Central memory CD8-positive, alpha-beta T cell (primary cell): ENCODE measurements at places on chromosomes 6 and 20.

DNA sequence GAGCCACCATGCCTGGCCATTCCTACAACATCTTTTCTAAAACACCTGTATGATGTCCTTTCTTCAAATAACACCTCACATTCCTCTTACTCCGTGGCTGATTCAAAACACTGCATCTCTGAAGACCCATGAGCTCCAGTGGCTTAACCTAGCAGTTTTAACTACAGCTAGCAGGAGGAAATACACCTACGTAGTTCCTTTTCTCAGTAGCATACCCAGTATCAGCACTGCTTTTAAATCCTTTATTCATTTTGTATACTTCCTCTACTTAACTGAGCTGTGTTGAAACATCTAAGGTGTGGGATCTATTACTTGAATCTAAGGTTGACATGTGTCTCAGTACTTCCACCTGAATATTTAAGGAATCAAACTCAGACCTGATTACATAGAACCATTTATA lies 113.6 kb upstream of the CCDC28A start:
- H3K27me3 ChIP-seq: peaks cover 53% of the 10 kb centered on the region
- no peak for DNase-seq
- no peak overlapping the region for H3K27ac ChIP-seq
- no peaks in the 10 kb centered on the region for H3K36me3 ChIP-seq
- no peak overlapping the region for H3K4me3 ChIP-seq

DNA sequence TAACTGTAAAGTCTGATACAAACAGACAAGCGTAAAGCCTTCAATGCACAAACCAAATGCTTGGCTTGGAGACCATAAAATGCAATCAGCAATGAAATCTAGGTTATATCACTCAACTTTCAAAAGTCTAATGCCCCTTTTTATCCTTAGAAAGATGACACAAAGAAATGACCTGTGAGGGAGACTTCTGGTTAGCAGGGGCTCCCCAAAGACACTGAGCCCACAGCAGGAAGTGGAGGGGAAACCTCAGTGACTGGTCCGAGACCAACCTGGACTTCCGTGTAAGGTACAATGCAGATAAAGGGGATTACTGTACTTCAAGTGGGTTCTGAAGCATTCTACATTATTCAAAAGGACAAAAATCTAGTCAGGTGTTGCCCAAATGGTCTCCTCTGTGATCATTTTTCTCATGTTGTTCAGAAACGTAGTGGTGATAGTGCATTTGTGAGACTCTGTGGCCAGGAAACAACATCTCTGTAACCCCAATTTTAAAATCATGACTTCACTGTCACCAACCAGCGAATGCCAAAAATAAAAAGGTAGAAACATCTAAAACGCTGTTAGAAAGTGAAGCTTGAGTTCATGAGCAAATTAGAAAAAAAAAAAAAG lies 88.2 kb downstream of the HIVEP2 start:
- H3K4me1 ChIP-seq: peaks cover 87% of the 10 kb centered on the region
- peak overlapping the region; percentile 76 for H3K4me3 ChIP-seq
- H3K27ac ChIP-seq: peak overlapping the region; percentile 95
- no peaks in the 10 kb centered on the region for H3K27me3 ChIP-seq

DNA sequence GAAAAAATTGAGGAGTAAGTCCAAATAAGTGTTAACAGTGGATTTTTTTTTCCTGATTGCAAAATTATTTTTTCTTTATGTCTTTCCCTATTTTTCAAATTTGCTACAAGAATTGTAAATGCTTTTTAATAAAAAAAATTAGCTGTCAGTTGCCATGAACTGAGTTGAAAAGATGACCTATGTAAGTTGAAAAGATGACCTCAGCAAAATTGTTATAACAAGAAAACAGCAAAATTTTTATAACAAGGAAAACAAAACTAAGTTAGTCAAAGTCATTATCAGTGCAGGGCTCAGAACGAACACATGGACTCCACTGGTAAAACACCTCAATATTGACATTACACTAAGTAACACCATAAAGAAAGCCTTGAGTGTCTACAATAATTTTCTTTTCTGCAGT lies 207.0 kb upstream of the HDDC2 start:
- no peaks in the 10 kb centered on the region for H3K4me1 ChIP-seq
- H3K27me3 ChIP-seq: peaks cover 53% of the 10 kb centered on the region
- no peak for DNase-seq
- H3K27ac ChIP-seq: no peak overlapping the region

DNA sequence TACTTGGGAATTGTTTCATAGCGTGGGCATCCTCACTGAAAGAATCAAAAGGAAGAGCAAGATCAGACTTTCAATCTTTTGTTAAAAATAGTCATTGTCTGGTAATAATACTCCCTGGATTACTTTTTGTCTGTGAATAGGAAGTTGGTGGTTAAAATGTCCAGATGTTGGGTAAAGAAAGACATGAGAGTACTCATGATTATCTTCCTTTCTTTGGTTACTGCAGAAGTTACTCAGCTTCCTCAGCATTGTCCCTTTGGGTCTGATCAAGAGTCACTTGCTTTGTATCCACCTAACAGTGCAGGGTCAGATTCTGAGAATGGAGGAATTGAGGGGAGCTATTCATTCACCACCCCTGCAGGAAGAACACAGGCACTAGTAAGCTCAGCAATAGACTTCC lies 54.6 kb downstream of the RIN2 start:
- H3K27me3 ChIP-seq: peaks cover 19% of the 10 kb centered on the region
- H3K36me3 ChIP-seq: no peaks in the 10 kb centered on the region
- no peak overlapping the region for H3K27ac ChIP-seq
- no peaks in the 10 kb centered on the region for H3K4me1 ChIP-seq

- H3K4me3 ChIP-seq: no peak overlapping the region
- H3K27me3 ChIP-seq: peaks cover 57% of the 10 kb centered on the region
- no peaks in the 10 kb centered on the region for H3K4me1 ChIP-seq
- no peak overlapping the region for H3K27ac ChIP-seq
These were observed 42.1 kb downstream of the IYD start for GRCh38 chr6:150410906-150411305.

DNA sequence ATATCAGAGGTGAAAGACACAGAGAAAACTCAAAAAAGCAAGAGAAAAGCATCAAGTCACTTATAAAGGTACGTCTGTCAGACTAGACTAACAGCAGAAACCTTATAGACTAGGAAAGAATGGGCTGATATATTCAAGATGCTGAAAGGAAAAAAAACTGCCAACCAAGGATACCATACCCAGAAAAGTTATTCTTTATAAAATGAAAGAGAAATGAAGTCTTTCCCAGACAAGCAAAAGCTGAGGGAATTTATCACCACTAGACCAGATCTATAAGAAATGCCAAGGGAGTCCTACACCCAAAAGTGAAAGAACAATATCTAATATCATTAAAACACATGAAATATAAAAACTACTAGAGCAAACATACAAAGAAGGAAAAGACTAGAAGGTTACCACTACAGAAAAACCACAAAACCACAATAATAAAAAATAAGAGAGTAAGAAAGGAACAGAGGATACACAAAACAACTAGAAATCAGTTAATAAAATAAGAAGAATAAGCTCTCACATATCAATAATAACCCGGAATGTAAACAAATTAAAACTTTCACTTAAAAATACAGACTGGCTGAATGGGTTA lies 6.2 kb downstream of the MOXD1 start:
- peaks cover 54% of the 10 kb centered on the region for H3K27me3 ChIP-seq
- no peaks in the 10 kb centered on the region for H3K4me1 ChIP-seq
- peaks cover 3% of the 10 kb centered on the region for H3K36me3 ChIP-seq
- H3K27ac ChIP-seq: no peak overlapping the region
- no peak overlapping the region for H3K4me3 ChIP-seq

DNA sequence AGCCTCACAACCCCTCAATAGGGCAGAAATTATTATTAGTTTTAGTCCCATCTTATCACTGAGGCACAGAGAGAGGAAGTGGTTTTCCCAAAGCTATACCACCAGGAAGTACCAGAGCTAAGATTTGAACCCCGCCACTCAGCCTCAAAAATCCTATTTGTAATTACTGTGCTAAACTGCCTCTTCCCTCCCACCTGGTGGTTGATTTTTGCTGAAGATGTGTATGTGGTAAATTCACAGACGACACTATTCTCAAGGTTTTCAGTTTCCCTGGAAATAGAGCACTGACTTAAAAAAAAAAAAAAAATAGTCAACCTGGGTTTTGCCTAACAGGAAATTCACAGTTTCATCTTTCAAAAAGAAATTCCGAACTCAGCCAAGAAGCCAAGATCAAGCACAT lies 57.9 kb downstream of the TSHZ2 start:
- H3K4me3 ChIP-seq: no peak overlapping the region
- H3K27ac ChIP-seq: no peak overlapping the region
- H3K36me3 ChIP-seq: no peaks in the 10 kb centered on the region
- H3K27me3 ChIP-seq: peaks cover 50% of the 10 kb centered on the region
- no peaks in the 10 kb centered on the region for H3K4me1 ChIP-seq

DNA sequence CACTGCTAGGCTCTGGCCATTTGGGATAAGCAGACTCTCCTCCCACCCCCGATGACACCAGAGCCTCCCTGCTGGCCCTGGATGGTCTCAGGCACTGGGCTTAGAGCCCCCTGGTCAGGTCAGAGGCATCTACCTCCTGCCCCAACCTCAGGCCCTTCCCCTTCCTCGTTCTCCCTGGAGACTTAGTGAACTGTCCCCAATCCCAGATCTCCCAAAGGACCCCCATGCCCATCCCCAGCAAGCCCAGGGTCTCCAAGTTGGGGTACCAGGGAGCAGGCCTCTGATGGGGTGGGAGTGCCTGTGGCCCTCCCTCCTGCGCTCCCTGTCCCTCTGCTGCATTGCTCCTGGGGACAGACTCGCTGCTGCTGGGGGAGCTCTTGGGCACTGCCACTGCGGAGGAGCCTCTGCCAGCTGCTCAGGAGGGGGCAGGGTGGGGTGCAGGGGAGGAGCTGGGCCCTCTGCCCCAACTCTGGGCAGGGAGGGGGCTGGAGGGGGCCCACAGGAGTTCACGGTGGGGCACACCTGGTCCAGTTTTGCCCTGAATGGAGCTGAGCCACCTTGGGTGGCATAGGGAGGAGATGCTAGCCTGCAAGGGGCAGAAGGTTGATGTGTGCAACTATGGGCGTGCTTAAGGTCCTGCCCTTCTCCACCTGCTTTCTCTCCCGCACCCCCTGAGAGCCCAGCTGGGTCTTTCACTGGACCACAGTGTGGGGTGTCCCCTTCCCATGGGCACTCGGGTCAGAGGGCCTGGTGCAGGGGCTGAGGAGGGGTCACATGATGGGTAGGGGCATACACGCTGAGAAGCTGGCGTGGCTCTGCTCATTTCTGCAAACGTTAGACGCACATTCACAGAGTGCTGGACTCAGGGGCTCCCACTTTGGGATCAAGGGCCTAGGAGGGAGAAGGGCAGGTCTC lies 40.4 kb downstream of the SPDEF start:
- no peaks in the 10 kb centered on the region for H3K36me3 ChIP-seq
- H3K4me1 ChIP-seq: peaks cover 19% of the 10 kb centered on the region
- no peak overlapping the region for H3K4me3 ChIP-seq
- no peak for DNase-seq

DNA sequence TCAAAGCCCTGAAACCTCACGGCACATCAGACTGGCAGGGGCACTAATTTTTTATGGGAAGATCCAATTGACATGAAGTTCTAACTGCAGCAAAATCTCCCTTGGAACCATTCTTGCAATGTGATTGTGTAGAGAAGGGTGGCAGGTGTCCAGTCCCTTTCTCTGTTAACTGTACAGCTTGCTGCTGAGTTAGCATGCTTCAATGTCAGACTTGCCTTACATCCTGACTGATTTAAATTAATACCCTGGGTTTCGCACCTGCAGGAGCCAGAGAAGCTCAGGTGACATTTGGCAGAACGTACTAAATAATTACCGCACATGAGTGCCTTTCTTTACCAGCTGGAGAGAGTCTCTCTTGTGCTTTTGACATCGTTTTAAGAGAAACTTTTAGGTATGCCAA lies 123.0 kb downstream of the DOK5 start:
- H3K36me3 ChIP-seq: no peaks in the 10 kb centered on the region
- H3K27ac ChIP-seq: no peak overlapping the region
- no peak overlapping the region for H3K4me3 ChIP-seq
- H3K27me3 ChIP-seq: peaks cover 9% of the 10 kb centered on the region

- no peak for DNase-seq
- H3K27ac ChIP-seq: no peak overlapping the region
- H3K36me3 ChIP-seq: peaks cover 9% of the 10 kb centered on the region
- H3K4me3 ChIP-seq: no peak overlapping the region
- H3K4me1 ChIP-seq: no peaks in the 10 kb centered on the region
- H3K27me3 ChIP-seq: no peaks in the 10 kb centered on the region
These were observed 96.2 kb upstream of the MAP7 start for GRCh38 chr6:136646377-136646776.

DNA sequence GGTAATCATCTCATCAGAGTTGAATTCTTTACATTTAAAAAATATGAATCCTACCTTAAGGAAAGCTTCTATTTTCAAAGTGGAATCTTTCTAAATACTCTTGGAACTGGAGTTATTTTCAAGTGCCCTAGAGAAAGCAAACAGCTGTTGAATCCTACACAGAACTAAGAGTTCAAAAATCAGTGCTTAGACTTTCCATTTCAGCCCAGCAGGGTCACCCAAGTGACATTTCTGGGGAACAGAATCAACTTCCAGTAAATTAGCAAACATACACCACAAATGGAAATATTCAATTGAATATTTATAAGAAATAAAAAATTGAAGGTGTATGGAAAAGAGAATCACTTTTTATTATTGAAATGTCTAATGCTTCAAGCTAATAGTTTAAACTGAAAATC lies 427.7 kb upstream of the NOX3 start:
- no peaks in the 10 kb centered on the region for H3K4me1 ChIP-seq
- no peak overlapping the region for H3K27ac ChIP-seq
- H3K27me3 ChIP-seq: no peaks in the 10 kb centered on the region
- DNase-seq: no peak

GRCh38 chr6:85612690-85613474 lies 19.2 kb upstream of the SNX14 start:
- DNase-seq: no peak
- no peak overlapping the region for H3K4me3 ChIP-seq
- peak overlapping the region; percentile 35 for H3K27ac ChIP-seq
- H3K27me3 ChIP-seq: no peaks in the 10 kb centered on the region
- H3K4me1 ChIP-seq: peaks cover 14% of the 10 kb centered on the region

GRCh38 chr6:52707963-52708680 lies 37.2 kb downstream of the TMEM14A start:
- peaks cover 24% of the 10 kb centered on the region for H3K27me3 ChIP-seq
- no peaks in the 10 kb centered on the region for H3K4me1 ChIP-seq
- no peak for DNase-seq
- H3K4me3 ChIP-seq: no peak overlapping the region
- no peak overlapping the region for H3K27ac ChIP-seq

DNA sequence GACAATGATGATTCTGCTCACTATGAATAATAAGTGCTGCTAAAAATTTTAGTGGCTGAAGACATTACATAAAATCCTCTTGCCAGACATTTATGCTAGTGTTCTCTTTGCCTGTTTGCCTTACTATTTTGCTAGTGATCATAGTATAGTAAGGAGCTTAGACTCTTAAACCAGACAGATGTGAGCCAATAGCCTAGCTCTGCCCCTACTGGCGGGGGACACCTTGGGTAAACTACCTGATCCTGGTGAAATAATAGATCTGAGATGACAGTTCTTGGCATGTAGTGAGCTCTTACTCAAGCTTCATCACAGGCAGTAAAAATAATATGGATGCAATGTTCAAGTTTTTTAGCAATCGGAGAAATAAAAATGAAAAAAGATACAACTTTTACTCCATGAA lies 18.8 kb downstream of the ENPP3 start:
- DNase-seq: no peak
- H3K36me3 ChIP-seq: peaks cover 2% of the 10 kb centered on the region
- H3K4me1 ChIP-seq: no peaks in the 10 kb centered on the region
- H3K27me3 ChIP-seq: no peaks in the 10 kb centered on the region
- no peak overlapping the region for H3K27ac ChIP-seq
